Cardiac muscle cell (in vitro differentiated cells and primary cell): ENCODE measurements at places on chromosomes 3 and 15. TPM values are rescaled to one million over a fixed set of nuclear protein-coding genes. Genes with fewer than 3 reads are reported as not detected.

Gene RARB
- total RNA-seq: 26.8 and 27.2 TPM in 2 replicates

Gene MKRN3
- total RNA-seq: not detected in 2 replicates

Gene FETUB
- not detected in 2 replicates for total RNA-seq

Gene SLC28A2
- total RNA-seq: not detected in 2 replicates

Gene PPM1L
- total RNA-seq: 12.6 and 13.5 TPM in 2 replicates

Gene SLC22A14
- 0.07 and 0.12 TPM in 2 replicates for total RNA-seq

Gene CCDC51
- 18.6 and 20.2 TPM in 2 replicates for total RNA-seq

Gene BFSP2
- not detected in 2 replicates for total RNA-seq

Gene IL5RA
- 0.07 TPM in 1 of 2 replicates, not detected in the other for total RNA-seq

Gene VIPR1
- 0.35 and 1.6 TPM in 2 replicates for total RNA-seq

Gene SPINK8
- total RNA-seq: not detected in 2 replicates

Gene JMJD7
- total RNA-seq: 22.8 and 29.4 TPM in 2 replicates

Gene DTWD1
- 6.7 and 10.6 TPM in 2 replicates for total RNA-seq

Gene KPNA4
- total RNA-seq: 11.8 and 18.5 TPM in 2 replicates

Gene GOLGA6L22
- not detected in 2 replicates for total RNA-seq

Gene SLC24A5
- not detected in 2 replicates for total RNA-seq

Gene RBP2
- total RNA-seq: not detected in 2 replicates

Gene PRR23B
- not detected in 2 replicates for total RNA-seq

Gene HYAL1
- total RNA-seq: 3.4 and 5.0 TPM in 2 replicates

Gene CACNA1D
- 66.7 and 159 TPM in 2 replicates for total RNA-seq

Gene CLDN1
- 0.18 and 0.48 TPM in 2 replicates for total RNA-seq

Gene SLC12A1
- total RNA-seq: 0.04 TPM in 1 of 2 replicates, not detected in the other
